H1 (cell line): ENCODE measurements at places on chromosomes 3 and 15. TPM values are rescaled to one million over a fixed set of nuclear protein-coding genes. Genes with fewer than 3 reads are reported as not detected.

GRCh38 chr15:99140590-99140989 lies 35.7 kb downstream of the SYNM start:
- no peaks in the 10 kb centered on the region for H3K27me3 ChIP-seq
- DNase-seq: no peak
- no peak overlapping the region for H3K4me3 ChIP-seq
- H3K4me1 ChIP-seq: peaks cover 30% of the 10 kb centered on the region
- H3K27ac ChIP-seq: no peak overlapping the region

Gene TERC
- 2.3 and 5.4 TPM in 2 replicates for polyA plus RNA-seq

- DNase-seq: no peak
- H3K36me3 ChIP-seq: no peaks in the 10 kb centered on the region
- no peak overlapping the region for H3K27ac ChIP-seq
Observed at GRCh38 chr3:188646592-188646991, 492.6 kb downstream of the LPP start.

DNA sequence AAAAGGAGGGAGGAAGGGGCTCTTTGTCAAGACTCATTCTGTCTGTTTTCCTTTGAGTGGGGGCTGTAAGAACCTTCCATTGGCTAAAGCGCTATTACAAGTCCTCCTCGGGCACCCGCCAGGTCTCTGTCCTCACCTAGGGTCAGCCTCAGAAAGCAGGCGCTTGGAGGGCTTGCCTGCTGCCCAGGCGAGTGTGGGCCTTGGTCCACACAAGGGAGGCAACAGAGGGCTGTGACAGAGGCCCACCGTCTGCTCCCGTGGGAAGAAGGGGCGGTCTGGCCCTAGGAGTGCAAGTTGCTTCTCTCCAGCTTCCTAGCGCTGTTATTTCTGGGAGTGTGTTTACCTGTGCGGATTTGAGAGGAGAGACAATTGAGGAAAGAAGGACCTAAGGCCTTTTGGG lies 24.0 kb upstream of the EHD4 start:
- no peak overlapping the region for H3K4me3 ChIP-seq
- DNase-seq: no peak
- no peaks in the 10 kb centered on the region for H3K4me1 ChIP-seq
- H3K27me3 ChIP-seq: no peaks in the 10 kb centered on the region
